ENCODE measurements at places on chromosomes 13 and 19.

DNA sequence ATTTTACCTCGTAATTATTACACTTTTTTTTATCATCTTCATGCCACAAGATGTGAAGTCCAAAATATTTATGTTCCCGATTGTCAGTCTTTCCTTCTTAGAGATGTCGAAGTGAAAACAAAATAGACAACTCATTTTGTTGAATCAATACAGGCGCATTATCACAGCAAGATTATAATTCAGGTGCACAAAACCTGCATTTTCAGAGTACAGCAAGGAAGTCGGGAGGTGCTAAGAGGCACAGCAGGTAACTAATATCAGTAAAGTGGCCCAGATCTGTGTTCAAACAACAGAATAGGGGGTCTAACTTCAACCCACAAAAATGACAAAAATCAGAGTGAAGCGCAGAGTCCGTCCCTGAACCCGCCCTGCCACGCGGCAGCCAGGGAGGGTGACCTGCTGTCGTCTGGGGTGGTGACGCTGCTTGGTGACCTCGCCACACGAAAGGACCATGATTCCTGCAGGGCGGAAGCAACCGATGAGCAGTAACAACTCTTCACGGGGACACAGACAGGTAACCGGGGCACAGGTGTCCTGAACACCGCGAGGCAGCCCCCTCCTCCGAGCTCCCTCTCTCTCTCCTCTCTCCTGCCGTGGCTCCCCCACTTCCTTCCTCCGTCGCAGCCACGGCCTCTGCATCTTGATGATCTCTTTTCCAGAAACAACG lies 50.9 kb upstream of the SPACA7 start:
- no peak for DNase-seq

GRCh38 chr19:12769689-12770088 lies 5.7 kb downstream of the HOOK2 start:
- DNase-seq, result peak; percentile 69

DNA sequence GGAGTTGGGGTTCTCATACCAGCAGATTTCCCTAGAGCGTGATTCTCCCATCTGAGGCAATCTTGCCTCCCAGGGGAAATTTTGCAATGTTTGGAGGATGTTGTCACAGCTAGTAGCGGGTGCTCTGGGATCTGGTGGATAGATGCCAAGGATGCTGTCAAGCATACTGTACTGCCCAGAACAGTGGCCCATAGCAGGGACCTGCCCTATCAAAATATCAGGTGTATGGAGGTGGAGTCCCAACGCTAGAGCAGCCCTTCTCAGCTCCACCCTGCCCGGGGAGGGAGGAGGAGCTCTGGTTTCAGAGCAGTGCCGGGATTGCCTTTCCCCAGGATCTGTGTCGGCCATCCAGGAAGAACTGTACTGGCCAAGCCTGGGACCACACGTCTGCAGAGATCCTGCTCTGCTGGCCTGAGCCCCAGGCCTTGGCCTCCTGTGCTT lies 10.9 kb upstream of the QTRT1 start:
- no peak for DNase-seq

DNA sequence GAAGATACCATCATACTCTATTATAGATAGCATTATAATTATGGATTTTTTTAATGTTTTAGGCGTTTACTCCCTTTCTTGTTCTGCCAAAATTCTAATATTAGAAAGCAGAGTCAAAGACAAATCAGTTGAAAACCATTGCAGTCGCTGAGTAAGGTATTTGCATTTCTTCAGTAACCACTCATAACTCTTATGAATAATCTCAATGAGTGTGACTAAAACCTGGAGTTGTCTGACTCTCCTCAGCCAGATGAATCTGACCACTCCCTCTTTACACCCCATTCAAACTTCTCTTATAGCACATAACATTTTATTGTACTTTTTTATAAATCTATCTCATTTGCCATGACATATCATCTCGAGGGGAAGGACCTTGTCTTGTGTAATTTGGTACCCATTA lies 1006.5 kb downstream of the DIAPH3 start:
- no peak for DNase-seq

DNA sequence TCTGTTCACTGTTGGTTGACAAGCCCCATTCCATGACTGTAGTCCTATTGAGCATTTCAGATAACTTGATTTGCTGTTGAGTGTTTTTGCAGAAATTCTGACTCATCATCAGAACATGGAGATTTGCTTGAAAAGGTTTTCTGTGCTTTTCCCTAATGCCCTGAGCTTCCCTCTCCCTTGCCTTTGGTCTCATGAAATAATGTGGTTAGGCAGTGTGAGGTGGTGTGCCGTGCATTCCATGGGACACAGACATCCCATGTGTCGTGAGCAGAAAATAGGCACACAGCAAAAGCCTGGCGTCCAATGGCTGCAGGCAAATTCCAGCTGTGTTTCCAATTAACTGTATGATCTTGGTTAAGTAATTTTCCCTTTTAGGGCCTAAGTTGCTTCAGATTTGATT lies 197.4 kb downstream of the DLEU7 start:
- DNase-seq, result no peak

DNA sequence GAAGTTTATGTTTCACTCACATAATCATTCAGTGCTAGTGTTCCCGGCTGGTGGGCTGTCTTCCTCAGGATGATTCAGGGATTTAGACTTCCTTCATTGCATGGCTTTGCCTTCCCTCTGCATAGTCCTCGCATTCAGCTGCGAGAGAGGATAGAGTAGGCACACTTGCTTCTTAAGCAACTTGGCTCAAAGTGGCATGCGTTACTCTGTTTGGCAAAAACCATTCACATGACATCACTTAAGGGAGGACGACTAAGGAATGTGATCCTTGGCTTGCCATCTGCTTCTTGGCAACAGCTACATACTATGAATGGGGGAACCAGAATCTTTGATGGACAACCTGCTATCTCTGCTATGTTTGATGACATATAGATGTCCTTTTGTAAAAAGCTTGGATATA lies 359.3 kb downstream of the TDRD3 start:
- DNase-seq, result no peak

DNA sequence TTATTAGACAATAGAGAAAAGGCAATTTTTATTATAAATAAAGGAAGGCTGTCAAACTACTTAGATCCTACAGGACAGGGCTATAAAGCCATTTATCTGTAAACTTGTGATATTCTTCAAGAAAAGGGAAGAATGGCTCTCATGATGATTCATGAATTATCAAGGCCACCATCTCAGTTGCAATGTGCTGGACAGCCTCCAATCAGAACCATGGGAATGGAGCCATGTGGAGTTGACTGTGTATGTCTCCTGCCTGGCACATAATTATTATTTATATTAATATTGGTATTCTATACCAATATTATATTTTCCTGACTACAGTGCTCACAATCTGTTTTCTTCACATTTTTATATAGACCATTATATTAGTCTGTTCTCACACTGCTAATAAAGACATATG lies 560.5 kb upstream of the MIR17HG start:
- DNase-seq, result no peak
